PC-3 (cell line): ENCODE measurements at places on chromosomes 12 and 14. TPM values are rescaled to one million over a fixed set of nuclear protein-coding genes. Genes with fewer than 3 reads are reported as not detected.

KRT78 gene
- total RNA-seq, result 0.12 and 0.15 TPM in 2 replicates

TPPP2 gene
- total RNA-seq, result not detected in 2 replicates

OR6C2 gene
- total RNA-seq, result not detected in 2 replicates

KRT71 gene
- not detected in 2 replicates for total RNA-seq

PRIMA1 gene
- total RNA-seq, result 0.04 TPM in 1 of 2 replicates, not detected in the other

GZMH gene
- total RNA-seq, result not detected in 2 replicates

APOF gene
- total RNA-seq, result not detected in 2 replicates

RIPK3 gene
- not detected in 2 replicates for total RNA-seq

B4GALNT1 gene
- total RNA-seq, result 39.0 and 42.3 TPM in 2 replicates

KCNH3 gene
- 0.07 and 0.12 TPM in 2 replicates for total RNA-seq

BDKRB2 gene
- 0.06 and 0.07 TPM in 2 replicates for total RNA-seq

LRP1-AS gene
- total RNA-seq, result not detected in 2 replicates

SYNDIG1L gene
- total RNA-seq, result not detected in 2 replicates

EGLN3 gene
- total RNA-seq, result 2.8 and 3.2 TPM in 2 replicates

GPR132 gene
- total RNA-seq, result 0.04 and 0.12 TPM in 2 replicates

ARHGAP9 gene
- not detected in 2 replicates for total RNA-seq

SYCP3 gene
- total RNA-seq, result not detected in 2 replicates

OVCH1 gene
- not detected in 2 replicates for total RNA-seq

GDF3 gene
- not detected in 2 replicates for total RNA-seq

PLA2G1B gene
- total RNA-seq, result not detected in 2 replicates

PIK3C2G gene
- total RNA-seq, result not detected in 2 replicates

NDRG2 gene
- total RNA-seq, result 4.0 and 4.7 TPM in 2 replicates

LYZ gene
- total RNA-seq, result not detected in 2 replicates

LIN7A gene
- total RNA-seq, result not detected in 2 replicates

FIGNL2 gene
- total RNA-seq, result not detected in 2 replicates

HOXC13 gene
- total RNA-seq, result 7.8 and 9.0 TPM in 2 replicates

VWF gene
- total RNA-seq, result not detected in 2 replicates

LRP6 gene
- total RNA-seq, result 15.5 and 17.3 TPM in 2 replicates

NAB2 gene
- 17.4 and 20.2 TPM in 2 replicates for total RNA-seq

ARL1 gene
- total RNA-seq, result 106 and 107 TPM in 2 replicates

DNAAF2 gene
- 23.2 and 31.3 TPM in 2 replicates for total RNA-seq

MYH6 gene
- not detected in 2 replicates for total RNA-seq

PNP gene
- 108 and 118 TPM in 2 replicates for total RNA-seq

SUOX gene
- total RNA-seq, result 18.0 and 33.9 TPM in 2 replicates

KERA gene
- not detected in 2 replicates for total RNA-seq

SLC24A4 gene
- not detected in 2 replicates for total RNA-seq

PTCSC3 gene
- total RNA-seq, result not detected in 2 replicates

CPNE6 gene
- total RNA-seq, result not detected in 2 replicates

KLRF1 gene
- total RNA-seq, result not detected in 2 replicates

TAS2R31 gene
- 0.55 and 0.75 TPM in 2 replicates for total RNA-seq

CLEC4D gene
- not detected in 2 replicates for total RNA-seq

PLEKHH1 gene
- 6.2 and 11.1 TPM in 2 replicates for total RNA-seq

ARMH4 gene
- total RNA-seq, result 2.6 and 3.3 TPM in 2 replicates

TMPRSS12 gene
- total RNA-seq, result not detected in 2 replicates

NINJ2 gene
- not detected in 2 replicates for total RNA-seq

IAPP gene
- not detected in 2 replicates for total RNA-seq

FSCB gene
- 0.12 and 0.15 TPM in 2 replicates for total RNA-seq

NFATC4 gene
- 11.5 and 15.1 TPM in 2 replicates for total RNA-seq

MANSC4 gene
- total RNA-seq, result 1.9 and 4.1 TPM in 2 replicates

RNF212B gene
- not detected in 2 replicates for total RNA-seq

KRT75 gene
- total RNA-seq, result 32.8 and 38.5 TPM in 2 replicates

ANKS1B gene
- 0.07 and 0.98 TPM in 2 replicates for total RNA-seq

KRT82 gene
- total RNA-seq, result 0.29 TPM in 1 of 2 replicates, not detected in the other

CLEC2A gene
- not detected in 2 replicates for total RNA-seq

PRH2 gene
- not detected in 2 replicates for total RNA-seq

HOXC9 gene
- total RNA-seq, result 1.5 and 1.8 TPM in 2 replicates

DIO3 gene
- total RNA-seq, result 4.9 and 5.8 TPM in 2 replicates
